ENCODE measurements at places on chromosomes 1 and 21.

- DNase-seq: peak; percentile 85
Measured at GRCh38 chr21:44517175-44517899, 22.7 kb downstream of the KRTAP10-1 start.

- no peak for DNase-seq
Measured at GRCh38 chr1:110726755-110727154, 52.0 kb upstream of the KCNA3 start.

GRCh38 chr1:44985747-44986359 lies 542 bp downstream of the EIF2B3 start:
- DNase-seq: no peak

GRCh38 chr1:3530926-3531818 lies 76.7 kb downstream of the ARHGEF16 start:
- peak; percentile 93 for DNase-seq

DNA sequence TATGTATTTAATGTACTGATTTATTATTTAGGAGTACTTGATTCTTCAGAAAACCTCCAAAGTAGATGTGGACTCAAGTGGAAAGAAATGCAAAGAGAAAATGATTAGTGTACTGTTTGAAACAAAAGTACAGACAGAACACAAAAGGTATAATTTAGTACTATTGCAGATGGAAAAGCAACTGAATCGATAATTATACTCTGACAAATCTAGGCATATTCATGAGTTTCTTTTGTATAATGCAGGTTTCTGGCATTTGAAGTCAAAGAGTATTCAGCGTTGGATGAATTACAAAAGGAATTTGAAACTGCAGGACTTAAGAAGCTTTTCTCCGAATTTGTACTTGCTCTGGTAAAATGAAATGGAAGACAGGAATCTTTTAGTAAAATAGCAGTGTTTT lies 12.5 kb downstream of the RWDD3 start:
- no peak for DNase-seq

DNA sequence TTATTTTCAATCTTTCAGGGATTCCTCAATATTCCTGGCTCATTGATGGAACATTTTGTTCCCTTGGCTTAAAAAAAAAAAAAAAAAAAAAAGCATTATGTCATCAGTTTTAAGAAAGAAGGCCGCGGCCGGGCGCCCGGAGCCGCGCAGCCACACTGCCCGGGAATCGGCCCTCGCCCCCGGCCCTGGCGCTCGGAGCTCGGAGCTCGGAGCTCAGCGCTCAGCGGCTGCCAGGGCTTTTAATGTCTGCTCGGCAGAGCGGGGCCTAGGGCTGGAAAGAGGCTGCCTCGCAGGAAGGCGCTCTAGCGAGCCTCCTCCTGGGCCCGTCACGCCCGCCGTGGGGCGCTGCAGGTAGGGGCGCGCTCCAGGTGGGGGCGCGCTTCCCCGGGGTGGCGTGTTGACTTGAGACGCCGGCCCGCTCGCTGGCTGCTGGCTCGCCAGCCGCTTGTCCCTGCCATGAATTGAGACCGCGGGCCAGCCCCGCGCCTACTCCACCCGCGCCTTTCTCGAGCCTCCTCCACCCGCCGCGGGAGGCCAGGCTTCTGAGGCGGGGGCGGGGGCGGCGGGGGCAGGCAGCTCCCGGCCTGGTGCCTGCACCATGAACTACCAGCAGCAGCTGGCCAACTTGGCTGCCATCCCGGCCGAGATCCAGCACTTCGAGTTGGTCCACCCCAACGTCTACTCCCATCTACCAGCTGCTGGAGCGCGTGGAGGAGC lies 5.4 kb upstream of the TDRD5 start:
- peak; percentile 87 for DNase-seq

GRCh38 chr1:209667708-209668107 lies 7.5 kb upstream of the G0S2 start:
- DNase-seq: no peak

DNA sequence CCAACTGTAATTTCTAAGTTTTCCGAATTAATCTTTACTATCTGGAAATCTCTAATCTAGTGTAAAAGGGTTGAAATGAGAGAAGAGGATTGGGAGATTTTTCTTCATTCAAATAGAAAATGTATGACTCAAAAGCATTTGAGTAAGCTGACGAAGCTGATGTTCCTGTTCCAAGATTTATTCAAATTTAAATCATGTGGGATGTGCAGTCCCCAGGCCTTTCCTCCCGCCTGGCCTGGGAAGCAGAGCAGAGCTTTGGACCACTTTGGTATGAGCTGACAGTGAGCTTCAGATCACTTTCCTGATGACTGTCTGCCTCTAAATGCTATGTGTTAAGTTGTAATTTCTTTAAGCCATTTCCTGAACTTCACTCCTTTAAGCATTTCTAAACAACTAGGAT lies 192.0 kb downstream of the DHRS3 start:
- no peak for DNase-seq

- DNase-seq: no peak
Measured at GRCh38 chr1:162015196-162015595, 8.5 kb downstream of the OLFML2B start.

- no peak for DNase-seq
Measured at GRCh38 chr1:66527686-66528085, 6.3 kb upstream of the SGIP1 start.

DNA sequence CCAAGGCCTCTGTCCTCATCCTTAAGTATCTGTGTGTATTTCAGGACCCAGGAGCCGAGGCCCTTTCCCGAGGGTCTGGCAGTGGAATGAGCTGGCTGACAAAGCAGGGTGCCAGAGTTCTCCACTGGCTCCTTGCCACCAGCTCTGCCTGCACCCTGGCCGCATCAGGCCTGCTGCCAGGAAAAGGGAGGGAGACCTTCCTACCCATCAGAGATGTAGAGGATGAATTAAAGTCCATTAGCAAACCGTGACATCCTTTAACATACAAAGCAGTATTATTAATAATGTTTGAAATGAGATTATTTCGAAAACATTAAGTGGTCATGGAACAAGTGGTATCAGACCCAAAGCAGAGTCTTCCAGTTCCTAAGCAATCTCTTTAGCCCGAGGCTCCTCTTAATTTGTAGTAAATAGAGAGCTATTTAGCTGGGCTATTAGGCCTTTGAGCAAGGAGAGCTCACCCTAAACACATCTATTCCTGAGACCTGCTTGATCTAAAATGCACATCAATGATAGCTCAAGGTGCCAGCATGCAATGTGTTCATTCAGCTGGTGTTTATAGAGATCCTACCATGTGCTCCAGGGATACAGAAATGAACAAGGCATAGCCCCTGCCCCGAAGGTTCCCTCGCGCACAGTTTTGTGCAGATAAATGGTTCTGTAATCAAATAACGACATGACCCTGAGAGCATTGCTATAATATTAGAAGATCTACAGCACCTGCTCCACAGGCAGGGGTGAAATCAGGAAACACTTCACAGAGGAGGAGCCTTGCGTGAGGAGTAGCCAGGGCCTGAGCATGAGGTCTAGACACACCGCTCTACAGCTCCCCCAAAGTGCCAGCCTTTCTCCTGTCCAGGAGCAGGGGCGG lies 44.0 kb downstream of the FAM163A start:
- DNase-seq: no peak

DNA sequence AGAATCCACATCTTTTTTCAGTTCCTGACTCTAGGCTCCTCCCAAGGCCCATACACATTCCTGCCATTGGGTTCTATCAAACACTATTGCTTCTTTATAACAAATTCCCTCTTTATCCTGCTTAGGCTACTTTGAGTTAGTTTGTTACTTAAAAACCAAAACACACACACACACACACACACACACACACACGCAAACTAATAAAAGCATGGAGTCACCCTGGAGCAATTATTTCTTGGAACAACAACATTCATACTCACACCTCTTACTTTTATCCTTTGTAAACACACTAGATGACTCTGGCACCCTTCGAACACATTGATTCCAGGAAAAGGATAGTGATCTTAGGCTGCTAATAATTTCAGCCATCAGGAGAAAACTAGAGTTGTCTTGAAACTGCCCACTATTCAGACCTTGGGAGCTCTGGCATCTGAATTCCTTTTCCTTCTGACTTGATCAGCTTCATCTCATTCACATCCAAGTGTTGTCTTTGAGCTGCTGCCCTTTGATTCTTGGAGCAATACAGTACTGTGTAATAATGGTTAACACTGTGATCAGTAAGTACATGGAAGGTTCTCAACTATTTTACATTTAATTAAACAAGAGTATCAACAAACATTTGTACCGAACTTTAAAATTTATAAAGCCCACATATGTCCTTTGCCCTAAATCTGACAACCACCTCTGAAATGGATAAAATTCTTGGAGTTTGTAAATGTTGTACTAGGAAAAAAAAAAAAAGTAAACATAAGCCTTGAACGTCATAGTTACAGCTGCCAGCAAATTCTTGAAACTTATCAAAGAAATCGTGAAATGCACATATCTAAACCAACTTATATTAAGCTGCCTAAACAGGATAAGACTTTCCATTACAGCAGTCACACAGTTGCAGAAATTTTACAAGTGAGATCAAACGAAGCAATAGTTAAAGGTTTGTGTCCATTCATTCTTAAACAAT lies 2.8 kb upstream of the SEC22B start:
- peak; percentile 40 for DNase-seq

DNA sequence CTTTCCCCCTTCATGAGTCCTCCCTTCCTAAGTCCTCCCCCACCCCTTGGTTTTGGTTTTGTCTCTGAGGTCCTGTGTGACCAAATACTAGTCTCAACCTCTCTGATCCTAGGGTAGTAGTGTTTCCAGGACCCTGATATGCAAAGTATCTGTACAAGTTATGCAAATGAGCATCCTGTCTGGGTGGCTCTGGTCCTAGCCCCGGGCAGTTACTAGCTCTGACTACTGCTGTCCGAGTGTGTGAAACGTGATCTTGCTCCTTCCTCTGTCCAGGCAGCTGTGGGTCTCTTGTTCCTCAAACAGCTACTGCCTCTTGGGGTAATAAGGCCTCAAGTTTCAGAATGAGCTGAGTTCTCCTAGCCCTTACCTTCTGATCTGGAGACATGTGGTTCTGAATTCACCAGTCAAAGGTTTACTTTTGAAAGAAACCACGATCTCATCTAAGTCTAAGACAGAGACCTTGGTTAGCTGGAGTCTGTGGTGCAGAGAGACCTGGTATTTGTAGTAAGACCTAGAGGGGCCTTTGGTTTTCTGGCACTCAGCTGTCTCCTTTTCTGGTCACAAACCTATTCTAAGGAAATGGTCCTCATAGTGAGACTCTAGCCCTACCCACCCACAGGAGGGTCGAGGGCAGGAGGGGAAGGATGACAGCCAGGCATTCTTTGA lies 31.0 kb upstream of the IL19 start:
- DNase-seq: peak; percentile 75

DNA sequence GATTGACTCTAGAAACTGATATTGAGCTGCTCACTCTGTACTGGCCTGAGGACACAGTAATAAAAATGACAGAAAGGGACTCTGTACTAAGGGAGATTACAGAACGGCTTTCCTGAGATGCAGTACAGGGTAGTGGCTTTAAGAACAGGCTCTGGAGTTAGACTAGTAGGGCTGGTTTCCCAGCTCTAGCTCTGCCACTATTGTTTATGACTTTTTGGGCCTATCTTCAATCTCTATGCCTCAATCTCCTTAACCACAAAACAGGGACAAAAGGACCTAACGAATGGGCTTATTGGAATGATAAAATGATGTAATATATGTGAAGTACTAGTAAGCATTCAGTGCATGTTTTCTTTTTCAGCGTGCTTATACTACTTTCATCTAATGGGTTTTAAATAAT lies 1.4 kb downstream of the DEPDC1 start:
- DNase-seq: peak; percentile 12

DNA sequence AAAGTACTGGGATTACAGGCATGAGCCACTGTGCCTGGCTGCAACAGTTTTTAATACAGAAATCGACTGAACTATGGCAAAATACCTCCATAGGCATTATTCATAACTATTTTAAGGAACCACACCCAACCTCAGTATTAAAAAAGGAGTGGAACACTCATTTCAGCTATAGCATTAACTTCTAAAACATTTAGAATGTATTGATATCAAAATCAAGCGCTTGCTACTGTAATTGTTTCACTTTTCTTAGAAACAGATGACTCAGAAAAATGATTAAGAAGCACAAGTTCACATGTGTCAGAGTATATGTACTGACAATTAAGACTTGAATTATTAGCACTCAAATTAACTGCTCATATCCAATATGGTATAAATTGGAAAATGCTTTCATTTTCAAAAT lies 15.1 kb downstream of the AIDA start:
- DNase-seq: no peak

- peak; percentile 43 for DNase-seq
Measured at GRCh38 chr21:36747041-36747814, 48.3 kb downstream of the SIM2 start.

- DNase-seq: no peak
Measured at GRCh38 chr1:68826836-68827235, 330.0 kb upstream of the DEPDC1 start.

GRCh38 chr1:72724951-72725861 lies 442.9 kb upstream of the NEGR1 start:
- DNase-seq: peak; percentile 80

- DNase-seq: no peak
Measured at GRCh38 chr1:166127003-166127402, 39.8 kb downstream of the FAM78B start.

DNA sequence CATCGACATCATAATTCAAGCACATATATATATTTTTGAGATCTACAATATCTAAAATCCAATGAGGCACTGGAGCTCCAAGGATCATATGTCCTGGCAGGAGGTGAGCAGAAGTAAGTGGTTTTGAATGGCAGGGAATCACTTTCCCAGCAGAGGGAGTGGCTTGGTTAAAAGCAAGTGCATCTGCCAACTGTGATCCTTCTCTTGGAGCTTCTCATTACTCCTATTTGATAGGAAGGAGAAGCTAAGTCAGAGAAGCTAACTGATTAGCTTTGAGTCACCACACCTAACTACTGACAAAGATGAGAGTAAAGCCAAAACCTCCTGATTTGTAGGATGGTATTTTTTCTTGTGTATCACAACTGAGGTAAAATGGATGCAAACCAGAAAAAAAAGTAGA lies 55.0 kb downstream of the ALG14 start:
- no peak for DNase-seq

GRCh38 chr1:94428441-94428840 lies 10.3 kb downstream of the ABCD3 start:
- no peak for DNase-seq

DNA sequence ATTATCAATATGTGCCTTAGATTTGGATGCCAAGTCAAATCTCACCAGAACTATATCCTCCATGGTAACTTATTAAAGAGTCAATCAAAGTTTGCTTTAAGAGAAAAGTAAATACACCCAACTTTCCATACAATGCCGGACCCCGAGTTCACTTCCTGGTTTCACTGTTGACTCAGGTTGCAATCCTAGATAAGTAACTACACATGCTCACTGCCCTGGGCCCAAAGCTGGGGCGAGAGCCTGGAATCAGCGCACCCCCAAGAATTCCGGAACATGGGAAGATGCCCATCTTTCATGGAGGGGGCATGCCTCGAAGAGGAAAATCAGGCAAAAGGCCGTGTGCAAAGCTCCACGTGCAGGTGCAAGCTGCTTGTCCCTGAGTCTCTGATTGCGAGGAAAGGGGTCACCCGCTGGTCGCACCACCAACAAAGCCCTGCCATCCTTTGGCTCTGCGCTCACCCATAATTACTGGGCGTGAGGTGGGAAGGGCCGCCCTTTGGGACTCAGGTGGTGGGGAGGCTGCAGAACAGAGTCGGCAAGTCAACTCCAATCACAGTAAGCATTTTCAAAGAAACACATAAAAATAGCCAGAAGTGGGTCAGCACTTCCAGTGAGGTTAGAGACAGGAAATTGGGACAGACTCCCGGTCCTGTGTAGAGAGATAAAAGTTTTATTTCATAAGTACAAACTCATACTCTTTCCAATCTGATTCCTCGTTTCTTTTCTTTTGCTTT lies 167.7 kb downstream of the TOMM20 start:
- no peak for DNase-seq

- DNase-seq: no peak
Measured at GRCh38 chr1:109624201-109625010, 4.8 kb downstream of the AMPD2 start.

GRCh38 chr1:14323568-14324247 lies 274.8 kb upstream of the KAZN start:
- DNase-seq: no peak
